ENCODE measurements at places on chromosomes 13 and 19. TPM values are rescaled to one million over a fixed set of nuclear protein-coding genes. Genes with fewer than 3 reads are reported as not detected.

Gene HNRNPL
- polyA plus RNA-seq: 280 TPM

Gene HCN2
- polyA plus RNA-seq: 2.6 TPM

Gene CEACAM4
- polyA plus RNA-seq: not detected

Gene KLK12
- polyA plus RNA-seq: not detected

Gene ZGLP1
- 3.1 TPM for polyA plus RNA-seq

Gene ATP8B3
- polyA plus RNA-seq: 9.0 TPM

DNA sequence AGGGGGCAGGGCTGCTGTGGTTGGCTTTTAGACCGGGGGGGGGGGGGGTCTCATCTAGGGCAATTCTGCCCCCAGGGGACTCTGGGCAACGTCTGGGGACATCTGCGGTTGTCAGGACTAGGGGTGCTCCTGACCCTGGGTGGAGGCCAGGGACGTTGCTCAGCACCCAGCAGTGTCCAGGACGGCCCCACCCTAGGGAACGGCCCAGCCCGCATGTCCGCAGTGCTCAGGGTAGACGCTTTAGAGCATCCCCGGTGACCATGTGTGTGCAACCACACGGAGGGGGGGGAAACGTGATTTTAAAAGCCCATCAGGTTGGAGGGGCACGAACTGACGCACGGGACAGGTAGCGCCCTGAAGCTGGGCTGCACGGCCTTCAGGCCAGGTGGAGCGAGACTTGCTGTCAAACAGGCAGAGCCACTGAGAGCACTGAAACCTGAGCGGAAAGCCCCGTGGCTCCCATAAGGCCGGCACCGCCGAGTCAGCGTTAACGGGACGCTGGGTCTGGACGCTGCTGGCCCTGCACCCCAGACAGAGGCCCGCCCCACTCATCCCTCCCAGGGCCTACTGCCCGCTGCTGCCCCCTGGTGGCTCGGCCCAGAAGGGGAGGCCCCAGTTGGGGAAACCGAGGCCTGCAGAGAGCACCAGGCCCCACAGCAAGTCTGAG, 8.3 kb downstream of the CACTIN start:
- peak; percentile 29 for DNase-seq

- peak; percentile 42 for DNase-seq
Observed at GRCh38 chr19:6423499-6424194, 964 bp downstream of the KHSRP start.

- DNase-seq: no peak
Observed at GRCh38 chr13:74134777-74135325, 647 bp upstream of the KLF12 start.

GRCh38 chr13:32491028-32491427, 47.6 kb downstream of the N4BP2L2 start:
- no peak for DNase-seq

- DNase-seq: no peak
Observed at GRCh38 chr19:30887042-30887441, 462.2 kb downstream of the TSHZ3 start.

DNA sequence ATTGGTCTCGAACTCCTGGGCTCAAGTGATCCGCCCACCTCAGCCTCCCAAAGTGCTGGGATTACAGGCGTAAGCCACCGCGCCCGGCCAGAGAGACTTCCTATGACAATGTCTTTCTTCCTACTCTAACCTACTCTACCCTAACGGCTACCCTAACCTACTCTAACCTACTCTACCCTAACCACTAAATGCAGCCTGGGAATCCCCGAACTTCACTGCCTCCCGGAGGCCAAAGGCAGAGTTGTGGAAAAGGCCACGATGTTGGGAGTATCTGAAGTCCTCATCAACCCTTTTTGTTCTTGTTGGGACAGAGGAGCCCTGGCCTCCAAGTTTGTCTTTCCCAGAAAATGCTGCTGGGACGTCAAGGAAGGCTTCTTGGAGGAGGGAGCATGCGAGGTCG, 967 bp upstream of the NR2C2AP start:
- DNase-seq: no peak

DNA sequence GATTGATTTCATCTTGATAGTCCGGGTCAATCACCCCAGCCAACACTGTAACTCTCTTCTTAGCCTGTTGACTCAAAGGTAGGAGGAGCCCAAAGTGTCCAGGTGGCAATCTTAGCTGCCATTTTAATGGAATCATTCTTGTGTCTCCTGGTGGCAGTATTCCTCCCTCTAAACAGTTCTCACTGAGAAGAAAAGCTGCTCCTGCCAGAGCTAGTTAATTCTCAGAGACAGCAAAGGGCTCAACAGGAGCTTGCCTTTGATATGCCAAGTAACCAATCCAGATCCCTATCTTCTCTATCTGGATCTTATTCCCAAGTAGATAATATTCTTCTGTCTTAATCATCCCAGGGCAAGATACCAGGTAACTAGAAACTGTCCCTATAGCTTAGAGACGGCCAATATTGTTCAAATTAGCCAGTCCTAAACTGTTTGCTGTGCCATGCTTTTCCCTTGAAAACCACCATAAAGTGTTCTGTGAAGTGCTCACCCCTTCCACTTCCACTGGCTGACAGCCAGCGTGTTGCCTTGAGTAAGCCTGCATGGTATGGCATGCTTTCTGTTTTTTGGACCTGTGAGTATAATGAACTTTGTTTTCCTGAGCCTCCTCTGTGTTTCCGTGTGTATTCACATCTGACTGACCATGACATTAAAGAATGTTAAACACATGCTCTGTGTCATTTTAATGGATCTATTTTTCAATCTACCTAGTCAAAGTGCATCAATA, 463.7 kb upstream of the SLITRK5 start:
- peak; percentile 1 for DNase-seq

DNA sequence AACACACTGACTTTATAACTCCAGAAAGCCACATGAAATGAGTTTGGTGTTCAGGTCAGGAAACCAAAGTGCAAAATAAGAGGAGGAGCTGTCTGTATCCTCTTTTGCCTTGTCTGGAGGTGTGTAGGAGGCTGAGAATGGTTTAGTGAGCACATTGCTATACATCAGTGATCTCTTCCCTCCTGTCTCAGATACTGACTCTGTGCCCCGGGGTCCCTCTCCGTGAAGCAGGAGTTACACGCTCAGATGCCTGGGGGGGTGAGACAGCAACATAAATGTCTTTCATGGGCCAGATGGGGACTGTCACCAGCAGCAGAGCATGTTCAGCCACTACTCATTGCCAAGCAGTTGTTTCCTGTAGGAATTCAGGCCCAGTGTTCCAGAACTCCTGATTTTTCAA, 285.4 kb downstream of the ATP8A2 start:
- no peak for DNase-seq

DNA sequence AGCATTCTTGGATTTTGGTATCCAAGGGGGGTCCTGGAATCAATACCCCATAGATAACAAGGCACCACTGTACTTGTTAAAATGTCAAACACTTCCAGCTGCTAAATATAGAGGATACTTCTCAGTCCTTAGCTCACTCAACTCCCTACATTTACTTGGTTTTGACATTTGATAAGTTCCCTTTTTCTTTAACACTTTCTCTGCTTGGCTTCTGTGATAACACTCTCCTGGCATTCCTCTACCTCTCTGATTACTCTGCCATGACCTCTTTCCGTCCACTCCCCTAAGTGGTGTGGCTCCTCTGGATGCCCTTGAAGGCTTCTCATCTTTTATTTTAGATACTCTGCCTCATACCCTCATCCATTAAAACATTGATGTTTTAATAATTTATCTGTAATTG, 65.2 kb downstream of the MICU2 start:
- DNase-seq: no peak

GRCh38 chr13:30848332-30849027, 57.6 kb upstream of the MEDAG start:
- no peak for DNase-seq

DNA sequence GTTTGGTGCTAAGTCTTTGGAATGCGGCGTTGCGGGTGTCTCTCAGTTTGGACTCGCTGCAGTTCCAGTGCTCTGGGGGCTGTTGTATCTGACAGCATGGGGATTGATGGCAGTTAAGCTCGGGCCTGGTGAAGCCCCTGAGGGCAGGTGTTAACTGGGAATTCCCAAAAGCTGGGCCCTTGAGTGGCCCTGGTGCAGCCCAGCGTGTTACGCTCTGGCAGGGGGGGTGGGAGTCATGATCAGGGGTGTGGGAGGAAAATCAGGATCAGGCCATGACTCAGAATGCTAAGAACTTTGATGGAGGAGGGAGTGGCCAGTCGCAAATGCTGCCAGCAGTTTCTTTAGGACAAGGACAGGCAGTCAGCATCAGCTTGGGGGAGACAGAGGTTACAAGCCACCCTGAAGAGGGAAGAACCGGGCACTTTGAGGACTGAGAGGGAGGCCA, 19.6 kb downstream of the AP2A1 start:
- DNase-seq: peak; percentile 53

DNA sequence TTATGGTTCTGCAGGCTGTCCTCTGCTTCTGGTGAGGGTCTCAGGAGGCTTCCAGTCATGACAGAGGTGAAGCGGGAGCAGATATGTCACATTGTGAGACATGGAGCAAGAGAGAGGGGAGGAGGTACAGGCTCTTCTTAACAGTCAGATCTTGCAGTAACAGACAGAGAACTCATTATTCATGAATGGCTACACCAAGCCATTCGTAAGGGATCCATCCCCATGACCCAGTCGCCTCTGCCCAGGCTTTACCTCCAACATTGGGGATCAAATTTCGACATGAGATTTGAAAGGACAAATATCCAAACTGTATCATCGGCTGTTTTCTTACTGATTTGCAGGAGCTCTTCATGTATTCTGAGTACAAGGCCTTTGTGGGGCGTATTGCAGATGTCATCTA, 21.7 kb downstream of the ZNF507 start:
- DNase-seq: no peak

DNA sequence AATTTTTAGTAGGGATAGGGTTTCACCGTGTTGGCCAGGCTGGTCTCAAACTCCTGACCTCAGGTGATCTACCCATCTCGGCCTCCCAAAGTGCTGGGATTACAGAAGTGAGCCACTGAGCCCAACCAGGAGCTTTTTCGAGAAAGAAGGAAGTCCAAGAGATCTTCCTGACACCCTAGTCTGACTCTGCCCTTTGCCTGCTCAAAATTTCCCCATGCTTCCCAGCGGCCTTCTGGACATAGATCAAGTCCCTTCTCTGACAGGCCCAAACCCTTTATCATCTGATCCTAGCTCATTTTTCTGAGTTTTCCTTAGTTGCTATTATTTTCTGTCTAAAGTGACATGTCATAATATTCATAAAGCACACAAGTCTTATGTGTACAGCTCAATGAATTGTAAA, 1.5 kb upstream of the BAX start:
- DNase-seq: no peak

DNA sequence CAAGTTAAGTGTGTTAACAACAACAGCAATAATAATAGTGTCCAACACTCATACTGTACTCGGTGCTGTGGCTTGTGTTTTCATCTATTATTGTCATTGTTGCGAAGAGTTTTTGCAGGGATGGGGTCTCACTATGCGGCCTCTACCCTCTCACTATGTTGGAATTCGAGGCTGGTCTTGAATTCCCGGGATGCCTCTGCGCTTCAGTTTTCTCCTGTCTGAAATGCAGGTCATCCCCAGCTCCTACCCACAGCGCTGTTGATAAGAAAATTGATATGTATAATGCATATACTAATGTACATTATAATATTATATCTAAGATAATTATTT, 4.9 kb upstream of the SBK3 start:
- DNase-seq: no peak

DNA sequence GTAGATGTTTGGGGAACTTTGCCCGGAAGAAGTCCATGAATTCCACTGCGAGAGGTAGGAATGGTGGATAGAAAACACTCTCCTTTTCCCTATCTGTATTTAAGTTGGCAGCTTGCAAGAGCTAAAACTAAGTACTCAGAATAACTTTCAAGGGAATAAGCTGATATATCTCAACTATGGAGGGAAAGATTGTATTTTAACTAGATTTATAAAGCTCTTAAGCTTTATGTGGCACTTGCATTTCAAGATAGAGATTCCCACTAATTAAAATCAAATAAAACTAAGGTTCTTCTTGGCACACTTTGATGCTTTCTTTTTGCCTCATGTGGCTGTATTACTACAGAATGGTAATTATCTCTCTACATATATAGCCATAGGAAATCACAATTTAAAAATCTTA, 149.7 kb upstream of the STARD13 start:
- no peak for DNase-seq

DNA sequence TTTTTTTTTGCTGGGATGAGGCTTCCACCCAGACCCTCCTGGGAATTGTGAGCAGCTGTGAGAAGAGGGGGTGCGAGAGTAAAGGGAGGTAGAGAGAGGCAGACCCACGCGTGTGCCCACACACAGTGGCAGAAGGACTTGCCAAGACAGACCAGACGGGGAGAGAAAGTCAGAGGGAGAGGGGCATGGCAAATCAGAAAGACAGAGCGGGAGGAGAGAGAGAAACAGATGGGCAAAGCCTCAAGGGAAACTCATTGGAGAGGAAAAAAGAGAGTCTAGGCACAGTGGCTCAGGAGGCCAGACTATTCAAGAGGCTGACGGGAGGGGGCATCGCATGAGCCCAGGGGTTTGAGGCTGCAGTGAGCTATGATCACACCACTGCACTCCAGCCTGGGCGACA, 17.0 kb downstream of the CATSPERG start:
- no peak for DNase-seq

DNA sequence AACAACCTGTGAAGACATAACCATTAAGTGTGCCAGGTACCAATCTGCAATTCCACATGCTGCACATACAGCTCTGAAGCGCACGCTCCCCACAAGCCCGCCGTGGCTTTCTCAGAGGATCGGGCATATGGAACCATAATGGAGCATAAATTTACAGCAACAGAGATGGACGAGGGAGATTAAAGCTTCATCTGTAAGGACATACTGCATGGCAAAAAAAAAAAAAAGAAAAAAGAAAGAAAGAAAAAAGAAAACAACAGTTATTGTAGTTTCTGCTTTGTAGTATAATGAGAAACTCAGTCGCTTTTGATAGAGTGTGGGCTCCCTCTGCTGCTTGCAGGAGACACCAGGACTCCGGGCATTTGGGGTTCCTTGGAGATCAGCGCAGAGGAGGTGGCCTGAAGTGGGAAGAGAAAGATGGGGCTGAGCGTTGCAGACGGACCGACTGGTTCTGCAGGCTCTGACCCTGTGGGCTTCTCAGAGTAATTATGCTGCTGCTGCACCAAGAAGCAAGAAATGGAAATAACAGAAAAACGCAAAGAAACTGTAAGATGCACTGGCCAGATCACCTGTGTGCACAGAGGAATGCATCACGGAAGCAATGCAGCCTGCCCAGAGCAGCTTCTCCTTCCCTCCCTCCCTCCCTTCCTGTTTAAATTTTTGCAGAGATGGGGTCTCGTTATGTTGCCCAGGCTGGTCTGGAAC, 10.8 kb upstream of the PDCD5 start:
- peak; percentile 57 for DNase-seq
